Osteoblast (primary cell): ENCODE measurements at places on chromosomes 13 and 19.

GRCh38 chr13:62003452-62003851, 587.8 kb upstream of the PCDH20 start:
- DNase-seq, result no peak

DNA sequence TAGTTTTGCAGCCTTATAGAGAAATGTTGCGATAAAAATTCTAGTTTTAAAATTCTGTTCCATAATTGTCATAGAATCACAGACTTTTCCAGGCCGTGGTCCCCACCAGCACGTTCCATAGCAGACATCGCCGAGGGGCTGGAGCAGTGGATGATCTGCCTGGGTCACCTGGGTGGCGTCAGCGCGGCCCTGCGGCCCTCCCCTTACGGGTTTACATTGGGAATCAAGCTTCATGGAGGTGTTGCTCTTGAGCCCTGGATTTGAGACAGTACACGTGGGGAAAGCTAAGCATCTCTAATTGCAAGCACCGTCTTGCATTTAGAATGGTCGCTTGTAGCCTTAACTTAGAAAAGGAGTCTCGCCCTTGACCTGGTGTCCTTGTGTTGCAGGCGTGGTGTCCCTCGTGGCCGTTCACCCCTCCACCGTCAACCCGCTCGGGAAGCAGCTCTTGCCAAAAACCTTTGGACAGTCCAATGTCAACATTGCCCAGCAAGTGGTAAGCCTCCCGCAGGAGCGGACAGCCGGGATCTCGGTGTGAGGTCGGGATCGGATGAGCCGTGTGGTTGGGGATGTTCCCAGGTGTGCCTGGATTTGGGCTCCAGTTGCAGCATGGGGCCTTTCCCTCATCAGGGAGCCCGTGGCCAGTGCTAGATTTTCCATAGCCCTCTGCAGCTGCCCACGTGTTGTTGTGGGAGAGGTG, 35.1 kb downstream of the ATP4B start:
- peak; percentile 81 for DNase-seq

DNA sequence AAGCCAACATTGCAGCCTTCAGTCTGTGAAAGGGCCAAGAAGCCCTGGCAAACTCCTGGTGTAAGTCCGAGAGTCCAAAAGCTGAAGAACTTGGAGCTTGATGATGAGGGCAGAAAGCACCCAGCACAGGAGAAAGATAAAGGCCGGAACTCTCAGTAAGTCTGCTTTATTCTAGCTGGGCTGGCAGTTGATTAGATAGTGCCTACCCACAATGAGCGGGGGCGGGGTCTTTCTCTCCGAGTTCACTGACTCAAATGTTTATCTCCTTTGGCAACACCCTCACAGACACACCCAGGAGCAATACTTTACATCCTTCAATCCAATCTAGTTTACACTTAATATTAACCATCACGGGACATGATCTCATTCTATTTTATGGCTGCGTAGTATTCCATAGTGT, 1317.1 kb downstream of the SLITRK1 start:
- DNase-seq, result no peak

GRCh38 chr19:6172074-6172863, 36.8 kb downstream of the ACSBG2 start:
- no peak for DNase-seq
